ENCODE measurements at places on chromosomes 6 and 20.
A peak's percentile ranks its signal among the peaks of the same experiment; 100 is the strongest.

GRCh38 chr6:156449569-156449968 lies 327.6 kb upstream of the ARID1B start:
- no peak for DNase-seq

GRCh38 chr20:13533946-13534345 lies 104.8 kb downstream of the TASP1 start:
- DNase-seq: no peak

DNA sequence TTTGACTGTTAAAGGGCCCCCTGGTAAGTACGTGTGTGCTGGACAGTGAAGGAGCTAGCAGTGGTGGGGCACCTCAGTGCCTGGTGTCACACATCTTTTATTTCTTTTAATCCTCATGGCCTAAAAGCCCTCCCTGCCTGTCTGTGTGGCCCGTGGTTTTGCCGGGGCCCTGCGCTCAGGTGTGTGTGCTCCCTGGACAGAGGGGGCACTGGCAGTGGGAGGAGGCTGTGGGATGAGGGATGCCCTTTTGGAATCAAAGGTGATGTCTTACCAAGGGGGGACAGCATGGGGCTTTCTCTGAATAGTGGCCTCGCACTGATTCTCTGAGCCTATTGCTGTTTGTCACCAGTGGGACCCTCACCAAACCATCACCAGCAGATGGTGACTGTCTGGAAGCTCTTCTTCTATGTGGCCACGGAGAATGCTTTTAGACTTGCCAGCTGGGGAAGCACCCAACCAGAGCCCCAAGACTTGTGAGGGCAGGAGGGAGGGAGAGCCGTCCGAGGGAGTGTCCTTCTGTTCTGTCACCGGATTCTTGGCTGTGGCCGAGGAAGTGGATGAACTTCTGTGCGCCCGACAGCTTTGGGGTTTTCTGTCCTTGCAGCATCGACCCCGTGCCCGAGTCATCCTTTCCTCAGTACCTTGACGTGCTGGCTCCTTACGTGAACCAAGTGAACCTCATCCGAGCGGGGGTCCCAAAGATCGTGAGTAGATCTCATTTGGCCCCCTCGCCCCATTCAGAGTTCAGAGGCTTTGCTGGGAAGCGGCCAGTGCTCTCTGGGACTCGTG lies 18.1 kb downstream of the PNLDC1 start:
- DNase-seq: no peak

DNA sequence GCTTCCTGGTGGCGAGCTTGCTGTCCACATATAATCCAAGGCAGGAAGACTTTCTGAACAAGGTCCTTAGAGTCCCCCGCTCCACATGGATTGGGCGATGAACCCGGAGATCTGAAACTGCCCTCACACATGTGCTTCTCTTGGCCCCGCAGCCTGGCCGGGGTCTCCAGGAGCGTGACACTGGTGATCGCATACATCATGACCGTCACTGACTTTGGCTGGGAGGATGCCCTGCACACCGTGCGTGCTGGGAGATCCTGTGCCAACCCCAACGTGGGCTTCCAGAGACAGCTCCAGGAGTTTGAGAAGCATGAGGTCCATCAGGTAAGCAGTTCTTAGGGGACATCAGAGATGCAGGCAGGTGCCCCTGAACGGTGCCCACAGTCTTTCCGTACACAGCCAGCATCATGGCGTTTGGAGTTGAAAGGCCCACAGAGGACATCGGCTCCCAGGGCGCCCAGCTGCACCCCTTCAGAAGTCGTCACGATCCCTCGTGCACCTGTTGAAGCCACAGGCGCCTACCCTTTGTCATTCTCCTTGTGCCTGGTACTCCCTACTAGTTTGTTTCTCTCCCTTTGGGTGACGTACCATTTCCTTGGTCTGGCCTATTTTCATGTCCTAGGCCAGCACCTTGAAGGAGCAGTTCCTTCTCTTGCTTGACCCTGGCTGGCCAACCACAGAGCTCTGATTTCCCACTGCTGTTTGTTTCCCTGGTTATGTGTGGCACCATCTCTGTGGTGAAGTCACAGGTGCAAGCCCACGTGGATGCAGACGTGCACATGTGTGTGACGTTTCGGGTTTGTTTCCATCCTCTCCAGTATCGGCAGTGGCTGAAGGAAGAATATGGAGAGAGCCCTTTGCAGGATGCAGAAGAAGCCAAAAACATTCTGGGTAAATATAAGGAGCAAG lies 43.3 kb upstream of the IRF4 start:
- no peak for DNase-seq

DNA sequence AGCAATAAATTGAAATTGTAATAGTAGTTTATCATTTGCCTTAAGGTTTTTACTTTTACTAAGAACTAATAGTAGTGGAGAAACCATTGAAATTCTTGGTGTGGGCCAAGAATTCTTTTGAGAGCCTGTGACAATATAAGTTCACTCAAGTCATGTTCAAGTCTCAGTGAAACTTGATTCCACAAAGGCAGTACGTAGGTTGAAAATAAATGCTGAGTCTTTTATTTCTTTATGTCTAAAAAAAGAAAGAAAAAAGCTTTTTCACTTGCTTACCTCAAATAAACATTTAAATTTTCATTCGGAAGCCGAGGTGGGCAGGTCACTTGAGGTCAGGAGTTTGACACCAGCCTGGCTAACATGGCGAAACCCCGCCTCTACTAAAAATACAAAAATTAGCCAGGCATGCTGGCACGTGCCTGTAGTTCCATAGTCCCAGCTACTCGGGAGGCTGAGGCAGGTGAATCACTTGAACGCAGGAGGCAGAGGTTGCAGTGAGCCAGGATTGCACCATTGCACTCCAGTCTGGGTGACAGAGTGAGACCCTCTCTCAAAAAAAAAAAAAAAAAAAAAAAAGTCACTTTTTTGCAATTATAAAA lies 57.8 kb upstream of the NELFCD start:
- DNase-seq: peak; percentile 55

DNA sequence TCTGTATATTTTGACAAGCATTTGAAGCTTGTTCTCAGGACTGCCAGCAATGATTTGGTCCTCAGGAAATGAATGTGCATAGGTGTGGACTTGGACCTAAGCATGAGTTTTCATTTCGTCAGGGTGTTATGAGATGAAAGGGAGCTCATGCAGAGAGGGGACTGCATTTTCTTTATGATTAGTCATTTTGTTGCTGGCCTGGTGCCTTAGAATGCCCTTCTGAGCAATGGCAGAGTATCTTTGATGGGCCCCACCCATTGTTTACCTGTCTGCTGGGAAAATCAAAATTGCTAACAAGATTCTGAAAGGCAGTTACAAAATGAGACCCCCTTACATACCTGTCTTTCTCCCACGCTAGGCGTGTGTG lies 51.5 kb upstream of the MTHFD1L start:
- no peak for DNase-seq

DNA sequence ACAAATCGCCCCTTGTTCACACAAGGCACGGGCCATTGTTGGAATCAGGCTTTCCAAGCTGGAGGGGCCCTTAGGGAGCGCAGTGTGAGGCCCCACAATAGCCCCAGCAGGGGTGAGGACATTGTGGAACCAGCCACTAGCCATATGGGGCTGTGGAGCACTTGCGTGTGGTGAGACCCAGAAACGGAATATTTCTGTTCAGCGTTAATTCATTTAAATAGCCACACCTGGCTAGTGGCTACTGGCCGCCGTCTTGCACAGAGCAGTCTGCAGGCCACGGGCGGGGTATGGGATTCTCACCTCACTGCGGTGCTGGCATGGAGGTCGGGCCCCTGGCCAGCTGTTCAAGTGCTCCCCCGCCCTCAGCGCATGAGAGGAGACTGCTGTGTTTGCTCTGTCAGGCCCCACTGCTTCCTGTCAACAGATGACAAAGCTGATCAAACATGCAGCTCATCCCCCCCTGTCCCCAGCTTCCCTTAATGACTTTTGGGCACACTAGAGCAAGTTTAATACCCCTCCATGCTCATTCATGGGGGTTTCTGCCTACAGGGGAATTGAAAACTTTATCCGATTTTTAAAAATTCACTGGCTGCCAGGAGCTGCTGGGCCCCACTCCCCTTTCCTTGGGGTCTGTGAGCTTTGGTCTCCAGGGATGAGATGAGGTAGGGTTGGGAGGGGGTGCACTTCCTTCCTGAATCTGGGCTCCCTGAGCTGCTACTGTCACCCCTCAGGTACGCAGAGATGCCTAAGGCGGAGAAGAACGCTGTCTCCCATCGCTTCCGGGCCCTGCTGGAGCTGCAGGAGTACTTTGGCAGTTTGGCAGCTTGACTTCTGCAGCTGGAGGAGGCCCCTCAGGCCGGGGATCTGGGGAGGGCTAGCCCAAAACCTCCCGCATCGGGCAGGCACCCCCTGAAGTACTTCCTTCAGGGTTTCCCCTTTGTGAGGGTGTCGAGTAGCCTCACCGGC lies 13.6 kb downstream of the ITPA start:
- DNase-seq: no peak

- DNase-seq: no peak
Measured at GRCh38 chr20:58136149-58136484, 92.3 kb downstream of the ANKRD60 start.

DNA sequence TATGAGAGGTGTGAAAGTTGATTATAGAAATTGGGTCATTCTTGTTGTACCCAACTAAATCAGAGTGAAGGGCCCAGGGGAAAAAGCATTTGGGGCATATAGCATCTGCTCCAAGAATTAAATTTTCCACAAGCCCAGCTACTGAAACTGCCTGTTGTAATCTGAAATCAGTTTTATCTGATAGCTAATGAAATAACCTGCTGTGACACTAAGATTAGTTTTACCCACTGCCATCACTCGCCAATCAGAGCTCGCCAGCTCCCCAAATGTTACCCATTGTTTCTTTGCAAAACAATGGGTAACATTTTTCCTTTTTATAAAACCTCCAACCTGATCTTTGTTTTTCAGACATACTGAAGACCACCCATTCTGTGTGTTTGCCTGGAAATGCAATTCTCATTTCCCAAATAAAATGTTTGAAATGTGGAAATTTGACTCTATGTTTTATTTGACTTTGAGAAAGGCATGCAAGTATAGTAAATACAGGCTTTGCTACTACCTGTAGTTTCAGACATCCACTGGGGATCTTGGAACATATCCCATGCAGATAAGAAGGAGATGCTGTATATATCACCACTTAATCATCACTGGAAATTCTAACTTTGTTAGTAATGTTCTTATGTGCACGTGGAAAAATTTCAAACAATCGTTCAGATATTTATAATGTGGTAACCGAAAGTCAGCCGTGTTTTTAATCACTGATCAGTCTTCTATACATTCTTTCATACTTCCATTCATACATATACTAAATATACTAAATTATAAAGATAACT lies 6.3 kb upstream of the AHI1 start:
- no peak for DNase-seq

DNA sequence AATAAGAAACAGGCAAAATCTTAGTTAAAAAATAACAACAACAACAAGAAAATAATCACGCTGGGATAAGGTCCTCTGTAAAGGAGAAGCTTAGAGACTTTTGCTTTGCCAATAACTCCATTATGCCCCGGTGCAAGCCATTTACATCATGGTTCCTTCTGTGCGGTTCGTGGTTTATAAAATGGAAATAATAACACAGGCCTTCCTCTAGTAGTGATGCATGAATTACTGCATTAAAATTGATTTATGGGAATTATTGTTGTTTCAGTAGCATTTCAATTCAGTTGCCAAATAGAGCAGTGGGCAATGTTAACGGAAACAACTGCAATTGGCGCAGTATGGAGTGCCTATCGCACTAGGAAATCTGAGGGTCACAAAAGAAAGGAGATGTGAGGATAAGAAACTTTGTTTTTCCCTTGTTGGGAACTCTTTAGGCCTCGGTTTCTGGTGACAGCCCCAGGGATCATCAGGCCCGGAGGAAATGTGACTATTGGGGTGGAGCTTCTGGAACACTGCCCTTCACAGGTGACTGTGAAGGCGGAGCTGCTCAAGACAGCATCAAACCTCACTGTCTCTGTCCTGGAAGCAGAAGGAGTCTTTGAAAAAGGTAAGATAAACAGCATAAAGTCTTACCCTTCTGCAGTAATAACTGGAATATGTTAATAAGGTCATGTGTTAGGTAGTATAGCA lies 1.1 kb downstream of the CD109 start:
- DNase-seq: peak; percentile 68

DNA sequence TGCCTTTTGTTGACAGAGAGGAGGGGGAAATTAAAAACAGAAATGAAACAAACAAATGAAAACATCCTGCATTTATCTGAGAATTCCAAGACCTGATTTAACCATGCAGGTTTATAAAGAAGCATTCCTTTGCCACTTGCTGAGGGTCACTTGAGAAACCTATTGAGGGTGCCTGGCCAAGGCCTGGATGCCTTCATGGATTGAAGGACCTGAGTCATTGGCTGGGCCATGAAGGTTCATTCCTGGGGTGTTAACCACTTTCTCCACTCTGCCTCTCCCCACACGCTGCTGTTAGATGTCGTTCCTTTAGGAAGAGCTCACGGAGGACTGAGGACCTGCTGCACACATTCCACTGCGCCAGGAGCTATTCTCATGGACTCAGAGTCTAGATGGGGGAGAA lies 49.7 kb downstream of the DAAM2 start:
- DNase-seq: no peak

DNA sequence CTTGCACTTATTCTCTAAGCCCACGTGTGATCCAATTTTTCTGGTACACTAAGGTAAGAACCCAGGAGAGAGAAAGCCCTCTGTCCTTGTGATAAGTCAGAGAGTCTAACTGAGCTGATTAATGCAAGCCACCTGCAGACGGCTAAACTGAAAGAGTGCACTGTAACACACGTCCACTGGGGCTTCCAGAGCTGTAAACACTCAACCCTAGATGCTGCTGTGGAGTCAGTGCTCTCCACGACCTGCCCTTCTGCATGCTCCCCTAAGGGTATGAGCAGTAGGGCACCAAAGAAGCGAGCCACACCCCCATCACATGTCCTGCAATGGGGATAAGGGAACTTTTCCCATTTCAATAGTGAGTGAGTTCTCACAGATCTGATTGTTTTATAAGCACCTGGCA lies 55.7 kb downstream of the TXLNB start:
- DNase-seq: no peak

- DNase-seq: no peak
Measured at GRCh38 chr6:150934380-150934779, 68.9 kb downstream of the MTHFD1L start.

GRCh38 chr6:128347123-128347522 lies 173.3 kb downstream of the PTPRK start:
- no peak for DNase-seq

DNA sequence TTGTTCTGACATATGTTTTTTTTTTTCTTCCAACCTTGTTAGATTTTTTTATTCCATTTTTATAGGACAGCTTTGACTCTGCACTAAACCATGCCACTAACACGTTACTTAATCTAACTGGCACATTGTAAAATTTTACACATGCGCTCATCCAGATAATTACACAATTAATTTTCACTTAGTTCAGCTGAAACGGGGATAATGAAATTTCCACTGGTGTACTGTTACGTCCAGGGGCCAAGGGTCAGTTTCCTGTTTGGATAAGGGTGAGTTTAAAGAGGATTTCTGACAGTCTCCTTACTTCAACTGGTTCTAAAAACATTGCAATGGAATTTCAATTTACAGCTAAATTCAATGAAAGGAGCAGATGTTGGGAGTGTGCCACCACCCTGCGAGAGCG lies 221.8 kb upstream of the CEP162 start:
- no peak for DNase-seq

GRCh38 chr6:21582651-21583050 lies 10.9 kb upstream of the SOX4 start:
- DNase-seq: no peak
